Kidney epithelial cell (primary cell): ENCODE measurements at places on chromosomes 2 and 18. TPM values are rescaled to one million over a fixed set of nuclear protein-coding genes. Genes with fewer than 3 reads are reported as not detected.

The NBAS gene
- total RNA-seq: 60.3 and 67.0 TPM in 2 replicates

DNA sequence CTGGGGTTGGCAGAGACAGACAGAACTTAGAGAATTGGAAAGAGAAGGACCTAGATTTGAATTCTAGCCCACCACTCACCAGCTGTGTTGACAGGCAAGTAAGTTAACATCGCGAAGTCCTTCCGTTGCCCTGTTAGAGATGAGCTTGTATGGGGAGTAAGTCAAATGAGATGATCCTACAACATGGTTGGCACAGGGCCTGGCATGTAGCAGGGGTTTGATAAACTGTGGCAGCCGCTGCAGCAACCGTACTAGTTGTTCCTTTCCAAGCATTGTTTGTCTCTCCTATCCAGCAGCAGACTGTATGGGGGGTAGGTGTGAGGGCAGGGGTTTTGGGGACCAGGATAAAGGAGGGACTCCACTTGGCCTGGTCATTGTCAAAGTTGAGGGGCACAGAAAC is 16.0 kb downstream of the TET3 start:
- no peak for DNase-seq

DNA sequence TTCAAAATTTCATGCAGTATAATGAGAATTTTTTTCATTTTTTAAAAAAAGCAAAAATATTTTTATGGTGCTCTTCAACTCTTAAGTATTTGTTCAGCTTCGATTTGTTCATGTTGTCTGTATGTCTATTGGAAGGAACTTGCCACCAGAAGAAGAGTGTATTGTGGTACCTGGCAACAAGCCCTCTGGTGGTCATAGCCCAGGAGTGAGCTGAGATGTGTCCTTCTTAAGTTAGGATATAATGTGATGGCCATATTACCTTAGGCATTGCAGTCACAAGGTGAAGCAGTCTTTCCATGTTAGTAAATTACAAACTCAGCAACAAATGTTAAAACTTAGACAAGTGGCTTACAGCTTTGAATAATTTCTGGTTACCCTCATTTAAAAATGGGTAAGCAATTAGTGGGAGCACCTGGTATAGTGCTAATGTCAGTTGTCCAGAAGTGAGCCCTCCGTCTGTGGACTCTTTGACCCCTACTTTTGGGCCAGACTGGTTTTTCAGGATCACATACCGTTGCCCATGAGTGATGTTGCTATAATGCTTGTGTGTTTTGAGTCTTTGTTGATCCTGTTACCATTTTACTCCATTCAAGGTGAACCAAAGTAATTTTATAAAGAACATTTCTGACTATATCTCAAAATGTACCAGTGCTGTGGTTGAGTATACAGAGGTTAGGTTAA is 57.4 kb downstream of the MYO1B start:
- no peak for DNase-seq

The TTR gene
- total RNA-seq: not detected in 2 replicates

The ZEB2 gene
- 14.7 and 15.7 TPM in 2 replicates for total RNA-seq

- no peak for DNase-seq
These were observed 284.3 kb upstream of the LRATD1 start for GRCh38 chr2:14348247-14348646.

The CHCHD5 gene
- 33.5 and 36.5 TPM in 2 replicates for total RNA-seq

The DSG3 gene
- 0.14 and 0.67 TPM in 2 replicates for total RNA-seq

DNA sequence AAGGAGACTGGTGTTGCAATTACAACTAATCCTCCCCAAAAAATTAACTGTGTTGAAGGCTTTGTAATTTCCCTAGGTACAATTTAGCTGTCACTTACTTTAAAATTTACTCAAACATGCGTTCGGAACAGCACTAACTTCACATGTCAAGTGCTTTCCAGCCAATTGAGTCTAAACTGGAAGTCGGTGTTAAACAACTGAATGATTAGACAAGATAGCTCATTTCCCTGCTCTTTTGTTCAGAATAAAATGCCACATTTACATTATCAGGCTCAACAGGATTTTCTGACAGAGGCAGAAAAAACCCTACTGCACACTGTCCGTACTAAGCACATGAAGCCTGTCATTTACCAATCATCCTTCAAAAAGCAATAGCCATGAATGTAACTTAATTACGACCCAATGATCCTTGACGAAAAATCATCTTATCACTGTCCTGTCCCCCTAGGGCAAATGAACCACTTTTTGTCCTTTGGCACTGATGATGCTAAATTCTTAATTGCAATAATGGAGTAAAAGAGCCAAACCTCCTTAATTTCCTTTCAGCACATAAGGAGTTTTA is 56.0 kb downstream of the LRPPRC start:
- no peak for DNase-seq

The TGFA gene
- 72.1 and 74.4 TPM in 2 replicates for total RNA-seq

GRCh38 chr2:17979707-17980106 is 101.2 kb downstream of the KCNS3 start:
- DNase-seq: no peak

GRCh38 chr2:113861740-113862139 is 28.1 kb upstream of the ACTR3 start:
- no peak for DNase-seq

DNA sequence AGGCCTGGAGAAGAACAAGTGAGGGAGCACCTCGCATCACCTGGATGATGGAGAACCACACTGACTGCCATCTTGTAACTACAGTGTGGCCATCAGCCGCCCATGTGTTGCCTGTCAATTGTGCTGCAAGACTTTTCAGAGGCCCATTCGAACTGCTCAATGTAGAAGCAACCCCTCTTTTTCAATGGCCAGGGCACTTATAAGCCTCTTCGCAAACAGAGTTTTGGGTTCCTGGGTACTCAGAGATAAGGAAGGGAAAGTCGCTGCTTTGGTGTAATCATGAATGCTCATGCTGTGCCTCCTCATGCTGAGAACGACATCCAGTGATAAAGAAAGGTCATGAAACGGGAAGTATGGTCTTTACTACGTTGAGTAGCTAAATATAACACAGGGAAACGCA is 143.9 kb upstream of the SLC39A10 start:
- DNase-seq: no peak

DNA sequence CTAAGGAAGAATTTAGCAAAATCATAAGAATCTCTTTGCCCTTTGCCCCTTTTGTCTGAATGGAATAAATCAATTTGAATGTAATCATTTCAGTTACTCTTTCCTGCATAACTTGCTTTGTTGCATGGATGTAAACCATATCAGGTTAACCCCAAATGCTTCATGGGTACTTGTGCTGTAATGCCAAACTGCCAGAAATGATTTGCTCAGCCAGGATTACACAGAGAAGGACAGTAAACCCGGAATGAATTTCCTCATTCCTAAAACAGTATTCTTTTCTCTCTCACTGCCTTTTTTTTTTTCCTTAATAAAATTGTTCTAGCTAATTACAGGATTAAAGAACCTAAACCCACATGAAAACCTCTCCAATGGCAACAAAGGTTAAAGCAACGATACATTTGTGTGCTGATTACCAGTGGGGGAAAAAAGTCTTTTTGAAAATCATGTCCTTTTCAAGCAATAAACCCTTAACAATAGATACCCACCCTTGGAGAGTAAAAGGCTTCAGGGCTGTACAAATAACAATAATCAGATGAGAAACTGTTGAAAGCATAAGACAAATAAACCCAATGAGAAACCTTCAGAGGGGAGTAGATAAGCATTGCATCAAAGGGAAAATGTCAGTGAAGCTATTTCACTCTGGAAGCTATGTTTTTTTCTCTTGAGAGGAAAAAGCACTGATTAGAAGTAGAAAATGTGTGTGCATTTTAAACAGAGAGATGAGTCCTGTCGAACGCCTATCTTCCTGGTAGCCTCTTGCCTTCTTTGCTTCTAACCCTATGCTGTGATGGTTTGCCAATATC is 275.3 kb downstream of the CDH2 start:
- no peak for DNase-seq

- DNase-seq: no peak
These were observed 557.1 kb downstream of the TNS1 start for GRCh38 chr2:217445723-217446122.

GRCh38 chr2:102592601-102593000 is 26.8 kb upstream of the SLC9A2 start:
- no peak for DNase-seq

- no peak for DNase-seq
These were observed 241.6 kb downstream of the PDE11A start for GRCh38 chr2:177830881-177831386.
